ENCODE measurements at places on chromosomes 1 and 21.

DNA sequence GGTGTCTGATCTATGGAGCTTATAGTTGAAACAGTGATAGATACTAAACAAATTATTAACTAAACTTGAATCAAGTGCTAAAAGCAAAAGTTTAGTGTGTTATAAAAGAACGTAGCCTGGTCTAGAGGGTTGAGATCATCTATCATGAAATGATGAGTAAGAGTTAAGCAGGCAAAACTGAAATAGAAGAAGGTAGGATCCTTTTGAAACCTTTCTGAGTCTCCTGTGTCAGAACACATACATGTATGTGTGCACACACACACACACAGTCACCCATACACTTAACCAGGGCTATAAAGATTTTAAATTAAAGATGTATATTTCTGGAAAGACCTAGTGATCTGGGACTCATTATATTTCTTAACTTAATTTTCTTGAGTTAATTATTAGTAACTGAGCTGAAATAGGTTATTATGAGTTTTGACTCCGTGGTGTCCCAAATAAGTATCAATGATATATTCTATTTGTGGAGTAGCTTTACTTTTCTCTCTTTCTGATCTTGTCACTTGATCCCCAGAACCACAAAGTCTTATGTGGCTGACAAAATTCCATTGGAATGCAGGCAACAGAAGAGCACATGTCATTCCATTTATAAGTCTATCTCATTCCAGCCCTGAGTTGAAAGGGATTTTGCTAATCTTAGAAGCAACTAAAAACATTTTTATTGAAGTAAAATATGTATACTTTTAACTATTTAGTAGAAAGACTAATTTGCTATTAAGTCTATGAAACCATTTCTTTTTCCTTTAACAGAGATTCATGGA is 70.7 kb downstream of the PRRX1 start:
- DNase-seq: no peak

GRCh38 chr1:156065212-156065611 is 4.3 kb downstream of the RAB25 start:
- no peak for DNase-seq

GRCh38 chr1:155607708-155608107 is 2.3 kb upstream of the MSTO1 start:
- no peak for DNase-seq

DNA sequence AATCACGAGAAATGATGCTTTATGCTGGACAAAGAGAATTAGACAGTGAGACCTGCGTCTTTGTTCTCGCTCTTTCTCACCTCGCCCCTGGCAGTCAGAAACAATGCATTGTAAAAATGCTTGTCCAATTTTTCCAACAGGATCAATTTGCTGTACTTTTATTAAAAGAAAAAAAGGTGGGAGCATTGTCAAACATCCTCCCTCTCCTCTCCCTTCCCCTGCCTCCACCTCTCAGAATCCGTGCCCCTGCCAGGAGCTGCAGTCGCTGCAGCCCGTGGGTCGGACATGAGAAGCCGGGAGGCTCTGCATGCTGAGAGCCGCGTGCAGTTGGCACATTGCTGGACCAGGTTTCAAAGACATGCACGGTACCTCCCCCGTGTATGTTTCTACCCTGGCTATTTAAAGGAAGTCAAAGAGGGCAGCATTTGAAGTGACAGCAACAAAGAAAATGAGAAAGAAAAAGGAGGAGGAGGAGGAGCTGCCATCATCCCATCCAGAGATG is 161.0 kb upstream of the KAZN start:
- DNase-seq: no peak

GRCh38 chr1:197862671-197863070 is 39.8 kb upstream of the C1orf53 start:
- DNase-seq: no peak

GRCh38 chr1:208161005-208161404 is 83.2 kb downstream of the PLXNA2 start:
- no peak for DNase-seq

DNA sequence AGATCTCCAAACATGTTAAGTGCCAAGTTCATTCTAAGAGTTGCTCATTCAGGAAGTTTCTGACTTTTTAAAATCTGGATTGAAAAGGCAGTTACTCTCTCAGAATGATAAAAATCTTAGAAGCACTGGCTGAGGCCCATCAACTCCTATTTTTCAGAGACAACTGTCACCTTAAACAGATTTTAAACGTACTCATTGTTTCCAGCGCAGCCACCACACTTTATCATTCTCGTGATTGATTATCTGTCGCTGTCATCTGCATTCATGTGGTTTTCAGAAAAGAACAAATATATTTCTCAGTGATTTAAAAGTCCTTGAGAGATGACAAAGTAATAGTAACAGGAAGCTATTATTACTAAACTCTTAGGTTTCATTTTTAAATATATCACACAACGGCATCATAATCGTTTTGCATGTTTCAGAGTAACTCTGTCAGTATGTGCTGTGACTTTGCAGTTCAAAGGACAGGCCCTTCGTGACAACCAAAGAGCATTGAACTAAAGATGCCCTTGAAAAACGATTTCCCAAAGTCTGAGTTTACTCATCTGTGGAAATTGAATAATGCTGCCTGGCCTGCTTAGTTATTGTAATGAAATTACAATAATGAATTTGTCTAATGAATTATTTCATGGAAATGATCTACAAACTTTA is 14.9 kb upstream of the KCNK1 start:
- no peak for DNase-seq

DNA sequence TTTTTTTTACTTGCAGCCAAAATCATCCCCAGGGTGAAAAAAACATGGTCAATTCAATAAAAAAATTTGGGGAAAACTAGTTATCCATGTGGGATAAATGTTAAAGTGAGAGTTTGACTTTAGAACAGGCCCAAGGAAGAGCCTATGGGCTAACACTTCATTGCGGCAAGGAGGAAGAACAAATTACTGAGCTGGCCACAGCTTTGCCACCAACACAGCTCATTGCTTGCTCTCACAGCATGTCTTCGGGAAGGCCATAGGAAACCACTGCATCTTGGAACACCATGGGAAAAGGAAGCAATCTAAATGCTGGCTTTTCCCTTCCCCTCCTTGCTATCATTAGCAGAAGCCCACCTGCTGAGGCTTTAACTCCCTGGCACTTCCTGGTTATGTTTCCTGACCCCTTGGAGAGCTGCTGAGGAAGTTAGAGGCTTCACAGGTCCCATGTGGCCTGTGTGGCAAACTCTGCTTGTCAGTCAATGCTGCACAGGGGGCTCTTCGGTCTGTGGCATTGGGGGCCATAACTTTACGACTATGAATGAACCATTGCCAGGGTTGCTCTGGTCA is 86.0 kb downstream of the SLC25A24 start:
- no peak for DNase-seq

- DNase-seq: no peak
Measured at GRCh38 chr1:201026234-201026633, 2.7 kb upstream of the KIF21B start.

DNA sequence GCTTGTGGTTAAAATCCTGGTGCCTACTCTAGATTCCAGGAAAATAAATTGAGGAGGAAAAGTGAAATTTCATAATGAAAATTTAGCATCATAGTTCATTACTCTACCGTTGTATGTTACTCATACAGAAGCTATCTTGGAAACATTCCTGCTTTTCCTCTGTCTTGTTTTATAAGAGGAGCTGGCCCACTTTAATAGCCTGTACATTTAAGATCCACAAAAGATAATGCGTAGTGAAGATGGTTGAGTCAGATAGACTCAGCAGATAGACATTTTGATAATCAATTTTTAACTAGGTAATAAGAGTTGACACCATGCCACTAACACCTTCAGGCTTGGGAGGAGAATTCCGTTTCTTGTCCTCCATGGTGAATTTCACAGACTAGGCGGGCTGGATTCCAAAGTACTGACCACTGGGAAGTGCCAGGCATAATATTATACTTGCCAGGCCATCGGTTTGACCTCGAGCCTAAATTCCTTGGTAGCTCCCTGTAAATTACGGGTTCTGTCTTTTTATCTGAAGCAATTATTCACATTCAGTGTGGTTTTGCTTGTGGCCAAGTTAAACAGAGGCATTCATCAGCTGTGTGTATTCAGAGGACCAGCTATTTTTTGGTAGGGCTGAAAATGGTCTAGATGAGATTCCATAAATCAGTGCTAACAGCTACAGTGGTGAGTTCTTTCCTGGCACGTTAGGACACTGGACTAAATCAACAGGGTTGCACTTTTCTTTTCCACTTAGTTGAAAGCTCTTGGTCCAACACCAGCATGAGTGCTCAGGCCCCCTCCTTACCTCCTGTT is 111.9 kb upstream of the KAZN start:
- DNase-seq: no peak

DNA sequence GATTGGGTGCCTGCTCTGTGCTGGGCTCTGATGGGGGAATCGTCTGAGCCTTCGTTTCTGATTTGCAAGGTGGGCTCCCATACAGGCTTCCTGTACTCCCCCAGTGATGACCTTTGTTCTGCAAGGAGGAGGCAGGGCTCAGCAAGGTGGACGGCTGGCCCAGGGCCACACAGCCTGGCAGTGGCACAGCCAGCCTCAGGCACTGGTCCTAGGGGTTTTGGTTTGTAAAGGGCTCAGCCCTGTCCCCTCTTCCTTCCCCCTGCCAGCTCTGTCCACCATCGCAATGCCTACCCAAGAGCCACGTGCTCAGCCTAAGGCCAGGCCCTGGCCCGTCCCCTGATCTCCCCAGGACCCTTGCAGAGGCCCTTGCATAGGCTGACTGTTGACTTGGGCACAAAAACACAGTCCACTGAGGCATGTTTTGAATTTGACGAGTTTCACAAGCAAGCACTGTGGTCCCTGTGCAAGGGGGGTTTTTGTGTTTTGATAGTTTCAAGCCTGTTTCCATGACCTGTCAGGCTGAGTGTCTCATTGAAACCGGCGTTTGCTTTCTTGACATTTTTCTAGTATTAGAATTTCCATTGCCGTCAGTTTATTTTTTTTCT is 39.5 kb upstream of the TNFRSF1B start:
- peak; percentile 37 for DNase-seq

- no peak for DNase-seq
Measured at GRCh38 chr1:63321785-63322113, 618 bp upstream of the FOXD3 start.

DNA sequence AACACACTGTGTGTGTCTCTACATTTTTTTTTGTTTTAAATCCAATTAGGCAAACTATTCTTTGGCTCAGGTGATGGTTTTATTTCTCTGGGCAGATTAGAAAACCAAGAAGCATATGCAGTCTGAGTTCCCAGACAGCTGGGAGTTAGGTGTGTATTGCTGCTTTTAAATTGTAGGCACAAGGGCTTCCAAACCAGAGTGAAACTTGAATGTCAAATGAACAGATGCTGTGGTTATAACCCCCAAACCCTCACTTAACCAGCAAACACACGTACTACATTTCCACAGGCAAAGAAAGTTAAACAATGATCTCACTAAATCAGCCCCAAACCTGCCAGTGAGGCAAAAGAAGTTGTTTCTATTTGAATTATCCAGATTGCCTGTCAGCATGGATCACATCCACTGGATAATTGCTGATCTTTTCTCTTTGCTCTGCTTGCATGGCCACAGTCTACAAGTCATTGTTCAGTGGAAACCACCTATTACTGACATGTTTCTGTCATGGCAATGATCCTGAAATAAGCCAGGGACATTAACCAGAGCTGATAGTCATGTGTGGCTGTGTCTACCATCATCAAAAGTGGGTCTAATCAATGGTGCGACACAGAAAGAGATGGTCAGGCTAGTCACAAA is 576.5 kb upstream of the PLXNA2 start:
- DNase-seq: no peak

GRCh38 chr21:38817371-38818324 is 11.9 kb downstream of the ETS2 start:
- DNase-seq: no peak

DNA sequence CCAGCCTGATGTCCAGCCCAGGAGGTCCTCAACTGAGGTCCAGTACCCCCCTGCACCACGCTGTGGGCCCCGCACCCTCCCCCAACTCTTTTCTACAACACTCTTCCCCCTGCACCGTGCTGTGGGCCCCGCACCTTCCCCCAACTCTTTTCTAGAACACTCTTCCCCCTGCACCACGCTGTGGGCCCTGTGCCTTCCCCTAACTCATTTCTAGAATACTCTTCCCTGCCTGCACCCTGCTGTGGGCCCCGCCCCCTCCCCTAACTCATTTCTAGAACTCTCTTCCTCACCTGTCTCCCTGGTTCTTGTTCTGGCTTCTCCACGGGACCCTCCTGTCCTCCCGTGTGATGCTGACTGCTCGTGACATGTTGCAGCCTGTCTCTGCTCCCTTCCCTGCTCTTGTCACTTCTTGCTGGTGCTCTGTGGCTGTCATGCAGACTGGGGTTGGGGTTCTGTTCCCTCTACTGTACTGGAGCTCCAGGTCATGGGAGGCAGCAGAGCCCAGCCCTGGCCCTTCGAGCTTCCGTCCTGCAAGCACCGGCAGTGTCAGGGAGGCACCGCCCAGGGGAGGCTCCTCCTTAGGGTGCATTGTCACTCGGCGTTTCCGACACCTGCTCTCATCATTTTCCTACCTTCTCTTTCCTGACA is 160.1 kb upstream of the COL6A1 start:
- DNase-seq: no peak

- no peak for DNase-seq
Measured at GRCh38 chr1:205589618-205590456, 42.0 kb downstream of the ELK4 start.

DNA sequence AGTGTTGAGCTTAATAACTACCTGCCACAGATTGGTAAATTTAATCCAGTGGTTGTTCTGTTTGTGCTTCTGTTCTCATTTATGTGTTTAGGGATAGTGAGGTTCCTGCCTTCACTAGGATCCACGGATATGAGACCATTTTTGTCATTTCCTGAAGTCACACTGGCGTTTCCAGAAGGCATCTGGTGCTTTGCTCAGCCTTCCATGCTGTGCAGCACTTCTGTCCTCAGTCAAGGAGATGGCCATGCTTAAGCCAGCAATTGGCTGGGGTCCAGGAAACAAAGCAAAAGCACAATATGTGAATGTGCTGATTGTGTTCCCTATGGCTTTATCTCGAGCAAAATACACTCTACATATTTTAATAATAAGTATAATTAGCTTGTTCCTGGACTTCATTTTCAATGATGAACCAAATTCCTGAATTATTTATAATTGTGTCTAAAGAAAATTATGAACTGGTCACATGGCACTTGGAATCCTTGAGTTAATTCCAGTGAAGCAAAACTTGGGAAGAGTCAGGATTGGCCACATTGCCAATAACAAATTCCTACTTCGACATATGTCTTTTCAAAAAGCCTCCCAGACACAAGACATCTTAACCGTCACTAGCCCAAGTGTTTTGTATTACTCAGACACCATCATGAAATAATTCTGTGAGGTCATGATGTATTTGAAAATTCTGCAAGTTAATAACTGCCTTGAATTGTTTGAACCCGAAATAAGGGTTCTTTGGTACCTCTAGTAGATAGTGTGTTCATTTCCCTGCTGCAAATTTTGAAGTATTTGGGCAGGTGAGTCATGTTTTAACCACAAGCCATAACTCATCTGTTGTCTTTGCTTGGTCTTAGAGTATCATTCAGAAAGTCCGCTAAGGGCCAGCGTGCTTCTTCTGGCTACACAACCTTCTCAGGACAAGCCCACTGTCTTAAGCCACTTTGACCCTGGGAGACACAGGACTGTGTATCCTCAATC is 412.4 kb downstream of the DISC1 start:
- DNase-seq: no peak

GRCh38 chr1:210794445-210794844 is 339.5 kb downstream of the KCNH1 start:
- no peak for DNase-seq
